ENCODE measurements at places on chromosomes 11 and 22.

GRCh38 chr11:1935156-1936071 is 11.7 kb upstream of the MRPL23 start:
- no peak for DNase-seq

DNA sequence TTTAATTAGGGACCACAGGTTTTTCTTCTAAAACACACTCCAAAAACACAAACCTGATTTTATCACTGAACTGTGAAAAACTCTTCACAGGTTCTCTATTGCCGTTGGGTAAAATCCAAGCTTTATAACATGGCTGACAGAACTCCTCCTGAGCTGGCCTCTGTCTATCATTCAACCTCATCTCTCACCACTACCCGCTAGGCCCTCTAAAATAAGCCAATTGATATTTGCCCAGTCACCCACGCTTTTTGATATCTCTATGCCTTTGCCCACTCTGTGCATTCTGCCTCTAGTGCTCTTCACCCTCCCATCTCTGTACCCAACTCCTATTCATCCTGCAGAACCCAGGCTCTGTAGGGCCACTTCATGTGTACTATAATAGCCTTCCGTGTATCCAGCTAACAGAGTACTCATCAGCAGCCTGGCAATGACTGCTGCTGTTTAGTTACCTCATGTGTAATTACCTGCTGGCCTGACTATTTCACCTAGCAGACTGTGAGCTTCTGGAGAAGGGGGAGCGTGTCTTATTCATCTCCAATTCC is 1.1 kb upstream of the CNGA4 start:
- no peak for DNase-seq

GRCh38 chr22:19717691-19718455 is 3.6 kb downstream of the SEPTIN5 start:
- peak; percentile 28 for DNase-seq

DNA sequence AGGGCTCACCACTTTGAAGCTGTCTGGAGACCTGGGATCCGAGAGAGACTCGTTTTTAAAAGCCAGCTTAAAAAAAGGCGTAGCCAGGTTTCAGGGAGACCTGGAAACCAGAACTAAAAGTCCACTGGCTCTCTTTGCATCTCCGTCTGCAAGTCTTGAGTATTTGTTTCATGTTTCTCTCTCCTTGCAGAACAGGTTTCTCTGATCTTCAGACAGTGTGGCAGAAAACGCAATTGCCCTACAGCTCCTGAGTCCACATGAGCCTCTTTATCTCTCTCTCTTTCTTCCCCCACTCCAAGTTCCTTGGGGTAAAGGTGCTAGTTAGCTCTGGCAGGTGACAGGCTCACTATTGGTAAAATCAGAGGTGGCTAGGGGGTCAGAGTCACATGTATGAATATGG is 67.0 kb upstream of the AMPD3 start:
- DNase-seq = no peak

DNA sequence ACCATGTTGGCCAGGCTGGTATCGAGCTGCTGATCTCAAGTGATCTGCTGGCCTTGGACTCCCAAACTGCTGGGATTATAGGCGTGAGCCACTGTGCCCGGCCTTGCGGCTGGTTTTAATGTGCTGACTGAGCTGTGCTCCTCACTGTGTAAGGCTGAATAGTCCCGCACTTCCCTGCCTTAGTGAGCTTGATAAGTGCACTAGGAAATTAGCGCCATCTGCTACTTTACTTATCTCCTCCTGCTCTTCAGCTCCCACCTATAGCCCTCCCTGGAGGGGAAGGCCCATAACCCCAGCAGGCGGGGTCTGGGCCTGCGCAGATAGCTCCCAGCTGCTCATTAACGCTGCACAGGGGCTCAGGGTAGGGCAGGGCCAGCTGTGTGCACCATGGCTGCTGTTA is 49.4 kb downstream of the CLMP start:
- DNase-seq = no peak

- DNase-seq = no peak
These were observed 107.8 kb downstream of the SYN3 start for GRCh38 chr22:32950366-32950765.

DNA sequence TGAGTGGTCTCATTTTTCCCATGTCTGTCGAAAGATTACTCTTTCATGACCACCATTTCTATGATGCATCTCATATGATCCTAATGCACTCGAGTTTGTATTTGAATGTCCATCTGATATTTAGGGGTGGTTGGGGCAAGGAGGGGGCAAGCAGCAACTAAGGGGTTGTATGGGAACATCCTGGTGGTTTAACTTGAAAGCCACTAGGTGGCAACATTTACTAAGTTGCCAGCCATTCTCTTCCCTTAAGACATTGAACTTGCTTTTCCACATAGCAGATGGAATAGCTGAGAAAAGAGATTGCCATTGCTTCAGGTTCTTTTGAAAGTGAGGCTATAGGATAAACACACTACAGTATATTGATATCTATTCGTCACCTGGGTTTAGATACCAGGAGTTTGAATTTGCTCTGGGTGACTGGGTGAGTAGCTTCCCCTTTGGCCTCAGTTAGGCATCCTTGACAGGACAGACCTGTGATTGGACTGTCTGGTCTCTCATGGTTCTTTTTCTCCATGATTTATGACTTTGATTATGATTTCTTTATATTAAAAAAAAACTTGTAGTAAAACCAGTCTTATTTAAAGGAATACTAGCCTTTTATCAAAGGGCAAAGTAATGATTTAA is 32.4 kb downstream of the NF2 start:
- DNase-seq = peak; percentile 69

DNA sequence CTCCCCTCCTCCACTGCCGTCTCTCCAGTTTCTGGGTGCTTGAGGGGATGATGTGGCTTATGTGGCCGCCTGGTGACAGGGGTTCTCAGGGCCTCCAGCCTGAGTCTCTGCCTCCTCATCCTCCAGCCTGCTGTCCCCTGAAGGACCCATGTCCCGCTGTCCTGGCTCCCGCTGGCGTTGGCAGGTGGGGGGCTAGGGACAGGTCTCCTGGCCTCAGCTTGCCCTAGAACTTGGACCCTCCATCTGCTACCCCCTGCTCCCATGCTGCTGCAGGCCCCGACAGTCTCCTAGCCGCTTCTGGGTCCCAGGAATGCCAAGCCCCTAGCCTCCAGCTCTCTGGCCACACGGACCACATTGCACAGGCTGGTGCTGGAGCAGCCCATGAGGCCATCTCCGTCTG is 13.9 kb upstream of the CELSR1 start:
- no peak for DNase-seq

DNA sequence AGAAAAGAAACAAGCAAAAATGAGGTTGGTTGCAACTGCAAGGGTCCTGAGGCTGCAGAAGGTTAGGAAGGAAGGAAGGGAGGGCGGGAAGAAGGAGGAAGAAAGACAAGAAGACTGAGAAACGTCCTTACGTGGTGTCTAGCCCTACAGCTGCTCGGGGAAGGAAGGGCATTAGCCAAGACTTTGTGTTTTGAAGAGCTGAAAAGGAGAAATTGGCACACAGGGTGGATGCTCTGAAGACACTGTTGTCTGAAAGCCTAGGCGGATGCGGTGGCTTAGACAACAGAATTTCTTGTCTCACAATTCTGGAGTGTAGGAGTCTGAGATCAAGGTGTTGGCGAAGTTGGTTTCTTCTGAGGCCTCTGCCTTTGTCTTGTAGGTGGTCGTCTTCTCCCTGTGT is 60.7 kb downstream of the MCM5 start:
- no peak for DNase-seq

- DNase-seq = no peak
These were observed 2.0 kb upstream of the POGLUT3 start for GRCh38 chr11:108500169-108500568.

- no peak for DNase-seq
These were observed 80.1 kb downstream of the C2CD3 start for GRCh38 chr11:74090701-74091100.

- DNase-seq = no peak
These were observed 372.0 kb upstream of the LUZP2 start for GRCh38 chr11:24124876-24125275.

DNA sequence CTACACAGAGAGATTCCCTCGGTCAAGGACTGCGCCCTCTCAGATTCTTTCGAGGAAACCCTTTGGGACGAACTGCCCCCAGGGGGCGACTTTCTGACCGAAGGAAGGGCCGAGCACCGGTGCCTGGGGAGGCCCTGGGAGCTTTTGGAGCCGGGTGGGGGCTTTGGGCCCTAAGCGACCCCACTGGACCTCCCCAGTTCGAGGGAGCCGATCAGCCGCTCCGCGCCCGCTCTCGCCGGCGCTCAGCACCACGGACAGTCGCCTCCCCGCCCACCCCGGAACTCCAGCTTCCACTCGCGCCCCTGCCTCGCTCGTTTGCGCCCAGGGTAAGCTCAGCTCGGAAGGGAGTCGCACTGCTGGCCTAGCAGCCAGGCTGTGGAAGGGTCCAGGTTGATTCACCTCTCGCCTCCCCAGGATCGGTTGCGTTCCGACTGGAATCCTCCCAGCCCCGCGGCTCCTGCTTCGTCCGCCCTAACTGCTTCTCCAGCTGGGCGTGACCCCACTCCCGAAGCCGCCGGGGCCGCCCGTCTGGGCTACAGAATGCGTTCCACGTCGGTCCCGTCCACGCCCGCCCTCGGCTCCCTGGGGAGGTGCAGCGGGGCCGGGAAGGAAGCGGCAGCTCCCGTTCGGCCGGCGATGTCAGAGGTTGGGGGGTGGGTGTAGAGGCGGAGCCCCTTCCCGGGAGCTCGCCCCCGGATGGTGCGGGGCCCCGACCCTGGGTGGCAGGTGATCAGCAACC is 428 bp downstream of the SCN3B start:
- no peak for DNase-seq

- no peak for DNase-seq
These were observed 12.7 kb downstream of the CCDC73 start for GRCh38 chr11:32781721-32782120.

DNA sequence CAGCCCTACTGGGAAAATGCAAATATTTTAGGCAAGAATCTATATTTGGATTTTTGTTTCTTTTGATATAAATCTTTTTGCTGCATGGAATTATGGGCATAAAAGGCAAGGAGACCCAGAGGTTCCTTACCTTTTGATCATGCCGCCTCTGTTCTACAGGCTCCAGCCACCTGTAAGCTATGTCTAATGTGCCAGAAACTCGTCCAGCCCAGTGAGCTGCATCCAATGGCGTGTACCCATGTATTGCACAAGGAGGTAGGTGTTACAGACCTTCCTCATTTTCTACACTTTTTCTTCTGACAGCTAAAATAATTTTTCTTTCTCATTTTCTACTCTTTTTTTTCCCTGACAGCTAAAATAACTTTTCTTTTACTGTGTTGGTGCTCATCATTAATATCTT is 8.2 kb upstream of the BACE1-AS start:
- DNase-seq = no peak

DNA sequence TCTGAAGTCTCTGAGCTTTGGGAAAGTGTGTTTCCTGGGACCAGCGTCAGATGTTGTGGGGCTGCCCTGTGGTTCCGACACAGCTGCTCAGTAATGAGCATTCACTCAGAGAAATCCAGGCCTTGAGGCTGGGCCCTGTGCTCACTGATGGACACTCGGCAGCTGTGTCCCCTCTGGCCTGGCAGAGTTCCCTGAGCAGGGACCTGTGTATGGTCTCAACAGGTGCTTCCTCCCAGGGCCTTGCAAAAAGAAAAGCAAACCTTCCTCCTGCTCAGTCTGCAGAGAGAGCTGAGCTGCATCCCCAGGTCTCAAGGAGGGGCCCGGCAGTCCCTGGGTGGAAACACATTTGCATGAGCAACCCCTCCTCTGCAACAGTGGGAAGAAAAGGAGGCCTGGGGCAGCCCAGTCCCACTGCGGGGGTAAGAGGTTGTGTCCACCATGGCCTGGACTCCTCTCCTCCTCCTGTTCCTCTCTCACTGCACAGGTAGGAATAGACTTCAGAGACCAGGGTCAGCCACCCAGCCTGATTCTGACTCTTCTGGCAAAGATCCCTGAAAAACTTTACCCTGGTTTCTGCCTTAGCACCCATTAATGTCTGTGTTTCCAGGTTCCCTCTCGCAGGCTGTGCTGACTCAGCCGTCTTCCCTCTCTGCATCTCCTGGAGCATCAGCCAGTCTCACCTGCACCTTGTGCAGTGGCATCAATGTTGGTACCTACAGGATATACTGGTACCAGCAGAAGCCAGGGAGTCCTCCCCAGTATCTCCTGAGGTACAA is 131.2 kb downstream of the VPREB1 start:
- no peak for DNase-seq

DNA sequence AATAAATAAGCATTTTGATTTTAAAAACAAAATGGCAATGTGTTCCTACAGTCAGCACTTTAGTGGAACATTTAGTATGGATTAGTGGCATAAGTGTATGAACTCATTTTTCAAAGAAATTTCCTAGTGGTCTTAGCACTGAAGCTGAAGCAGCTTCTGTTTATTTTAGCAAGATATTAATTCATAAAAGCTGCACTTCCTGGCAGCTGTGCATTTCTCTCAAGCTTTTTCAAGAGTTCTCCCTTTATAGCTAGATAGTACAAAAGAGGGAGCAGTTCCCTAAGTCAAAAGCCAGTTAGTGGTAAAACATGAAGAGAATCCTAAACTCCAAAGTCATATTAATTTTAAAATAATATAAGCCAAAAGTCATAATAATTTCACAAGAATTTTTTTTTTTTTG is 1036.0 kb upstream of the CCDC90B start:
- DNase-seq = no peak

DNA sequence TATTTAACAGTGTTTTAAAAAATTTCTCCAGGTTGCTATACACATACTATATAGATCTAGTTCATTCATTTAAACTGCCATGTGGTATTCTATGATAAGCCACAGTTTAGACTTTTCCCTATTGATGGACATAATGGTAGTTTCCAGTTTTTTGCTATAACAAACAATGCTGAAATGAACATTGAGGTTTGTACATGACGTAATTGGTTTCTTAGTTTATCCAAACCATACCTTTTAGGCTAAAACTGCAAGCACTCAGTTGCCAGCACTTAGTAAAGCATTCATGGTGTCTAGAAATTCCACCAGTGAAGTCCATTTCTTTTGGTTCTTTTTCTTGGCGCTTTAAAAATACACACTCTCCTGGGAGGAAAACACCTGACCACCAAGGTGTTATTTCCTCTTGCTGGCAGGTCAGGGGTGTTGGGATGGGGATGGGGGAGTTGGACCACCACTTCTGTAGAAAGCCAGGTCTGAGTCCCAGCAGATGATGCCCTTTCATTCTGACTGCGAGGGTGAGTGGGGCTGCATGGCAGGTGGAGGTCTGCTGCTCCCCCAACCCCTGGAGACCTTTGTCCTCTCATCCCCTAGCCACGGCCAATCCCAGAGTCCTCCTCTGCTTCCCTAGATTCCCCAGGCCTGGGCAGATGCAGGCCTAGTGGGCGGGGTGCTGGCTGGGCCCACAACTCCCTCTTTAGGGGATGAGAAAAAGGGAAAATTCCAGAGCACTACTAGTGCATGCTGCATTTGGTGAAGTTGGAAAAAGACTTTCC is 41.1 kb downstream of the C11orf91 start:
- DNase-seq = no peak
